ENCODE measurements at places on chromosomes 5 and 9.

DNA sequence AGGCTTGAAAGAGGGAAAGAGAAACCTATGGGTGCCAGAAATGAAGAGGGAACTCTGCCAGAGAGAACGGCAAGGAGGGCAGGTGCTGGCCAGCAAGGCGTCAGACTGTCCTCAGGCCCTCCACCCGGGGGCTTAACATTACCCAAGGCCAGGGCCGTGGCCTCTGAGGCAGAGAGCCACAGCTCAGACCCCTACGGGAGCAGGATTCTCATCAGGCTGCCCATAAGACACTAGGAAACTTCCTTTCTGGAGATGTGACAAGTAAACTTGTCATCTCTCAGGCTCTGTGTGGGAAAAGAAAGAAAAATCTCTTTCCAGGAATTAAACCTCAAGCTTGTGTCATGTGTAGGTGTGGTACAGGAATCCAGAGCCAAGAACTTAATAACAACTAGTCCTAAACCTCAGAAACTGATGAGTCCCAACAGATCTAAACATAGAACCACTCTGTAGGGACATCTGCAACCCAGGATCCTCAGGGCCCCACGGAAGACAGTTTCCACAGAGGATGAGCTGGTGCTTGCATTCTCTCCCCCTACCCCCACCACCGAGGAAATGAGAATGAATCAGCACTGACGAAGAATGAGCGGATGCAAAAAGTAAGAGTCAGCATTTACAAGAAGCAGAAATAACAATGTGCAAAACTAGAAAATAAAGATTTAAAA, 74.3 kb downstream of the DCP2 start:
- no peak for DNase-seq

DNA sequence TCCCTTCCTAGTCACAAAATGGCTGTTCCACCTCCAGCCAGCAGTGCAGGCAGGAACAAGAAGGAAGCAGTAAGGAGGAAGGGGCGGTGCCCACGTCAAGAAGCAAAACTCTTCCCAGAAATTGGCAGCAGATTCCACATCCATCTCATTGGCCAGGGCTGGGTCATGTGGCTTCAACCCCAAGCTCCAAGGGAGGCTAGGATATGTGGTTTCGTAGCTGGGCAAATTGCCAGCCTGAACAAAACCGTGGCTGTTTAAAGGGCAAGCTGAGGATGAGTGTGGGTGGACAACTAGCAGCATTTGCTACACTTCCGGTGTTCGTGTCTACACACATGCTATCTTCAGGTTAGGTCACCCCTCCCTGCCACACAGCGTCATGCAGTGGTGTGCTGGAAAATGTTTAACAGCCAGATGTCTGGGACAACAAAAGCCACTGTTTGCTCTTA, 92.1 kb upstream of the MAP1B start:
- DNase-seq = no peak

GRCh38 chr9:137710704-137711103, 91.9 kb downstream of the EHMT1 start:
- no peak for DNase-seq

DNA sequence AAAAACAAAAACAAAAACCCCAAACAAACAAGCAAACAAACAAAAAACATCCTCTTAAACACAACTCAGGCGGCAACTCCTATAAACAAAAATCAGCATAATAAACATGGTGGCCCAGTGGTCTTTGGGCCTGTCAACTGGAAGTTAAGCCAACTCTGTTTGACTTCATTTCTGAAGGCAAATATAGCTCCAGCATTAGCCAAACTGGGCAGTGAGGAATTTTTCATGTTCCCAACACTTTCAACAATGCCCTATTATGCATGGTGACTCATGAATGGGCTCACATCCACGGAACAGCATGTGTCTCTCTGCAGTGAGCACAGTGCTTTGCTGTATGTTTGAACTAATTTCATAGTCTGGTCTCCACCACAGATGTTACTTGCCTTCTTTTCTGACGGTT, 143.9 kb upstream of the STC2 start:
- DNase-seq = no peak

Measured in mesothelial cell of epicardium (in vitro differentiated cells).